ENCODE measurements at places on chromosomes 12 and 14.

DNA sequence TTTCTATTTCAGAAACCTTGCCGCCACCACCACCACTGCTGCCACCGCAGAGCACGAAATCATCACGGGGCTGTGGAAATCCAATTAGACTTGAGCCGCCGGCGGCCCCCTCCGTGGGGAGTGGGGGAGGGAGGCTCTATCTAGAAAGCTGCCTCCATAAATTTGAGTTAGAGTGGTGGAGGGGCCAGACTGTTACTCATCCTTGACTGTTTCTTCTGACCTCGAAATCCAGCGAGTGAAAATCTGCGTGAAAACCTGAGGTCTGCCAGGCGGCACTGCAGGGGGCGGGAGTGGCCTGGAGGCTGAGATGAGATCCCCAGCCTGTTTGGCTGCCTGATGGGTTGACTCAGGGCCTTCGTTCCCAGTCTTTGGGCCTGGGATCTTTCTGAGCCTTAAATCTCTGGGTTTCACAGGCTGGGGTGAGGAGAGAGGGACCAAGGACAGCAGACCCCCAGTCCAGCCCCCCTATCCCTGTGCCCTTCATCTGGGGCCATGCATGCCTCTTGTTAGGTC lies 29.9 kb downstream of the TSPAN9 start:
- no peak for DNase-seq

DNA sequence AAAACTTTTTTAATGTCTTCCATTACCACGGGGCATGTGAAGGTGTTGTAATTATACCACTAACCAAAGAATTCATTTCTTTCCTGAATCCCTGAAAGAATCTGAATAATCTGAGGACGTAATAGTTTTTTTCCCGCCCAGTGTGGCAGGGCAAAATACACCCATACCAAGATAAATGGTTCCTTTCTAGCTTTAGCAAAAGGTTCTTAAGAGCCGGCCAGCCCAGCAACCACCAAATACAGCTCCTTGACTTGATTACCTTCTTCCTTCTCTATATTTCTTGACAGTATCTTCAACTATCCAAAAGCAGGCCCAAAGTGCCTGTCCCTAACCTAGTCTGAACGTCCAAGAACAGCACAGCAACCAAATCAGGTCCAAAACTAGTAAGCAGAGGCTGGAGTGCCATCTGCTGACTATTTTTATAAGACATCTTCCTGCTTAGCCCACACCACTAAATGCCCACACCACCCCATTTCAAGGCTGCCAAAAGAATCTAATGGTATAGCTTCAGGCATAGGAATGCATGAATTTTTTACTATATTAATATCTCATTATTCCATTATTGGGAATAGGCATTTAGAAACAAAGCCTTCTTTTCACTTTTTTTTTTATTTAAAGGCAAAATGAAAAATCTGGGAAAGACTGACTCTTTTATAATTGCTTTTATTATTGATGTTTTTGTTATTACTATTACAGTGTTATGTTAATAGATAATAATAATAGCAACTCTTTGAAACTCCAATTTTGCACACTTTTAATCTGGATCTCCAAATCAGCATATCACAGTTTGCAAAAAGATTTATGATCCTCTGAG lies 524.4 kb downstream of the MED13L start:
- DNase-seq = no peak

GRCh38 chr14:69105326-69105725 lies 47.6 kb downstream of the DCAF5 start:
- no peak for DNase-seq

DNA sequence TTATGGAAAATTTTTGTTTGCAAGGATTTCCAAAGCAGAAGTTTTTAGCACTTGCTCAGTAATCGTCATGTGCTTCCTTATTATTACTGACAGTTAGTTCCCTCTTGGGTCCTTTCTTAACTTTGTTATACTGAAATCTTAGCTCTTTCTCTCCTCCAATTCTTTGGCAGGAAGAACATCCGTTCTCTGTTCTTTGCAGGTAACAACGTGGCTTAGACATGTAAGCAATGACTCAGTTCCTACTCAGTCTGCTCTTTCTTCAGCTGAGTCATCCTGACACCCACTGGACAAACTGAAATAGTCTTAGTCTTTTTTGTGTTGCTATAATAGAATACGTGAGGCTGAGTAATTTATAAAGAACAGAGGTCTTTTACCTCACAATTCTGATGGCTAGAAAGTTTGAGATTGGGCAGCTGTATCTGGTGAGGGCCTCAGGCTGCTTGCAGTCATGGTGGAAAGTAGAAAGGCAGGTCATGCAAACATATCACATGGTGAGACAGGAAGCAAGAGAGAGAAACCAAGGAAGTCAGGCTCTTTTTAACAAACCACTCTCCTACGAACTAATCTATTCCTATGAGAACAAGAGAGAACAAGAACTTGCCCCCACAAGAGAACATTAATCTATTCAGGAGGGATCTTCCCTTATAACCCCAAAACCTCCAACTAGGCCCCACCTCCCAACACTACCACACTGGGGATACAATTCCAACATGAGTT lies 49.2 kb downstream of the TESPA1 start:
- no peak for DNase-seq

DNA sequence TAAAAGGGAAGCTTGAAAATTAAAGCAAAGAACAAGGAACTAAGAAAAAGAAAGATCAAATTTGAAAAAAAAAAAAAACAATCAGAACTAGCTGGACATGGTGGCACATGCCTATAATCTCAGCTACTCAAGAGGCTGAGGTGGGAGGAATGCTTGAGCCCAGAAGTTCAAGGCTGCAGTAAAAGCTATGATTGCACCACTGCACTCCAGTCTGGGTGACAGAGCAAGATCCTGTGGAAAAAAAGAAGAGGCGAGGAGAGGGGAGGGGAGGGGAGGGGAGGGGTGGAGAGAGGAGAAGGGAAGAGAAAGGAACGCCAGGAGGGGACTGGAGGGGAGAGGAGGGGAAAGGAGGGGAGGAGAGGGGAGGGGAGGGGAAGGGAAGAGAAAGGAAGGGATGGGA lies 43.0 kb downstream of the EEA1 start:
- no peak for DNase-seq

GRCh38 chr14:59026081-59026480 lies 162.4 kb upstream of the DAAM1 start:
- no peak for DNase-seq

- DNase-seq = no peak
Observed at GRCh38 chr12:33383503-33383902, 56.1 kb downstream of the SYT10 start.

GRCh38 chr12:57563358-57563757 lies 13.5 kb downstream of the KIF5A start:
- no peak for DNase-seq

DNA sequence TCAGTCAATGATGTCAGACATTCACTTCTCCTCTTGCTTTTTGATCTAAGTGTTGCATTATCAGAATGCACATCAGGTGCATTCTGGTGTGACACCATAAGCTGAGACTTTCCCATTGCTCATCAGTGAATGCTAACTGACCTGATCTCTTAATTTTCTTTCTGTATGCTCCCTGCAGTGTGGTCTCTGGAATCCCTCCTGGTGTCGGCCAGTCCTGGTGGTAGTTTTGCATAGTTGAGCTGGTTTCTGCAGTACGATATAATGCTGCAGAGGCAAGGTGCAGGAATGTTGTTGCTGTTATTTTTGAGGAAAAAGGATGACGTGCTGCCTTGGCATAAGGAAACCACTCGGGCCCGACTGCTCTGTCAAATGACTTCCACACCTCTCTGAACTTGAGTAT lies 11.0 kb upstream of the SRP54 start:
- DNase-seq = no peak

GRCh38 chr12:116939734-116940133 lies 29.0 kb downstream of the FBXW8 start:
- DNase-seq = no peak

GRCh38 chr14:79833781-79834180 lies 377.5 kb downstream of the DIO2 start:
- DNase-seq = no peak
